ENCODE measurements at places on chromosomes 5 and 9. TPM values are rescaled to one million over a fixed set of nuclear protein-coding genes. Genes with fewer than 3 reads are reported as not detected.

The CD274 gene
- 0.13 TPM for total RNA-seq

The BTNL3 gene
- total RNA-seq, result not detected

The FOXD4L5 gene
- not detected for total RNA-seq

The PTPN3 gene
- total RNA-seq, result 2.8 TPM

The PJA2 gene
- total RNA-seq, result 43.8 TPM

The SLC1A1 gene
- 1.3 TPM for total RNA-seq

Measured in MG63 (cell line).